ENCODE measurements at places on chromosomes 4 and X. TPM values are rescaled to one million over a fixed set of nuclear protein-coding genes. Genes with fewer than 3 reads are reported as not detected.

GRCh38 chr4:15066140-15066539, 63.9 kb downstream of the CPEB2 start:
- DNase-seq = no peak
- no peaks in the 10 kb centered on the region for H3K27me3 ChIP-seq
- no peaks in the 10 kb centered on the region for H3K4me1 ChIP-seq
- no peak overlapping the region for H3K27ac ChIP-seq
- peaks cover 21% of the 10 kb centered on the region for H3K36me3 ChIP-seq

GEMIN8 gene
- total RNA-seq = 7.9 TPM

LSM6 gene
- total RNA-seq = 25.9 TPM

FAAH2 gene
- 13.9 TPM for total RNA-seq

SAGE1 gene
- 0.05 TPM for total RNA-seq
